ENCODE measurements at places on chromosomes 5 and 9.

DNA sequence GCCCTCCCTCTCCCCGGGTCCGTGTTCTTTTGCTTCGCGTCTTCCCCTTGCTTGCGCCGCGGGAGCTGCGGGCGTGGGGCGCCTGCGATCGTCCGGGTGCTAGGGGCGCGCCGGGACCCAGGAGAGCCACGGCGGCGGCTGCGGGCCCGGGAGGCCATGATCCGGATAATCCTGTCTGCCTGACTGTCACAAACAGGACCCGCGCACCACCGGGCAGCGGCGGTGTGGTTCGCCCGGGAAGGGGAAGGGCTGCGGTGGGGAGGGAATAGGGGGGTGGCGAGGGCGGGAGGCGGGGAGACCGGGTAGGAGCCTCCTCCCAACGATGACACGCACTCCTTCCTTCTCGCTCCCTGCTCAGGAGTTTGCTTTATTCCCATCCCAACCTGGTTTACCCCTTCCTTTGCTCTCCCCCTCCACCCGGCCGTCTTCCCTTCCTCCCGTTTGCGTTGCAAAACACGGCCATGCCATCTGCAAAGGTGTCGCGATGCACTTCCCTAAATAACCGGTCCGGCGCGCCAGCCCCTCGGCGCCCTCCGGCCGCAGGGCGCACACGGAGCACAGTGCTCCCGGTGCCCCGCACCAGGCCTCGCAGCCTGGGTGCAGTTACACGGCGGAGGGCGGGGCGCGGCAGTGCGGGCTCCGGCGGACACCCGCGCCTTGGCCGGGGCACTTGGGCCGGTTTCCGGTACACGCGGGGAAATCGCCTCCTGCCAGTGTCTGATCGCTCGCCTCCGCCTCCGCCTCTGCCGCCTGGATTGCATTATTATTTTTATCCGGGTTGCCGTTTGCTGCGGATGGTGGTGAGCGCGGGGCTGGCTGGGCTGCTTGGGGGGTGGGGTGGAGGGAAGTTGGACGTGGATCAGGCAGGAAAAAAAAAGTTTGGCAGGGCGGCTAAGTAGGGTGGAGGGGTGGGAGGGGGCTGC is 1.5 kb downstream of the SMARCA2 start:
- DNase-seq: peak; percentile 41

DNA sequence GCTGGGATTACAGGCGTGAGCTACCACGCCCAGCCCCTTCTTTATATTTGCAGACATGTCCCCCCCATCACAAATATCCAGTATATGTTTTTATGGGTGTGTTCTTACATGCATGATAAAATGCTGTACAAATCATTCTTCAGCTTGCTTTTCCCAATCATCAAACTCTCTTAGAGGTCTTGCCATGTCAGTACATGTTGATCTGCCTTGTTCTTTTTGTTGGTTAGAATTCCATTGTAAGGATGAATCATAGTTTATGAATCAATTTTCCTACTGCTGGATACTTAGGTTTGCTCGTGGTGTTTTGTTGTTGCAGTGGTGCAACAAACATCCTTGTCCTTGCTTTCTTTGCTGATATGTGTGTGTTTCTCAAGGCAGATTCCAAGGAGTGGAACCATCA is 79.9 kb upstream of the NEURL1B start:
- no peak for DNase-seq

DNA sequence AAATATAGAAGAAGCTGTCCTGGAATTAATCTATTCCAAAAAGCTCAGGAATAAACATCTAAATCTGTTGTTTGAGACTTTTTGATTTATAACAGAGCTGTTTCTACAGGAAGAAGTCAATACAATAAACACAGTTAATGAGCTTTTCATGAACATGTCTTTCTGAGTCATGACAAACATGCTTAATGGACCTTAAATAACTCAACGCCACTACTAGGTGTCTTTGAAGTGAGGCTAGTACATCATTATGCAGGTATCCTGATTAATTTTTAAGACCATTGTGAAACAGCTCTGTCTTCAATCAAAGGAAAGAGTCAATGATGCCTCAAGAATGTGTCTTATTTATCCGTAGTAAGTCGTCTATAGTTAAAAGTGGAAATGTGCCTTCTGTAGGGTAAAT is 131.6 kb downstream of the GABRB2 start:
- no peak for DNase-seq

DNA sequence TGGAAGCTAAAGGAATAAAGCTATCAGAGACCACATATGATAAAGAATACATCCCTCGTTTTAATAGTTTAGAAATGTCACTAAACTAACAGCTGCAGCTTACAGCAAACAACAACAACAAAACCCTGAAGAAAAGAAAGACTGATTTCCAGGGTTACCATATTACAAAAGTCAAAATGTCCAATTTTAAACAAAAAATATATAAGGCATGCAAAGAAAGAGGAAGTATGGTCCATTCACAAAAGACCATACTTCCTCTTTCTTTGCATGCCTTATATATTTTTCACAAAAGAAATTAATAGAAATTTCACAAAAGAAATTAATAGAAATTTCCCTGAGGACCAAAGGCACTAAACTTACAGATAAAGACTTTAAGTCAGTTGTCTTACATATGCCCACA is 354.2 kb downstream of the ARL15 start:
- no peak for DNase-seq

DNA sequence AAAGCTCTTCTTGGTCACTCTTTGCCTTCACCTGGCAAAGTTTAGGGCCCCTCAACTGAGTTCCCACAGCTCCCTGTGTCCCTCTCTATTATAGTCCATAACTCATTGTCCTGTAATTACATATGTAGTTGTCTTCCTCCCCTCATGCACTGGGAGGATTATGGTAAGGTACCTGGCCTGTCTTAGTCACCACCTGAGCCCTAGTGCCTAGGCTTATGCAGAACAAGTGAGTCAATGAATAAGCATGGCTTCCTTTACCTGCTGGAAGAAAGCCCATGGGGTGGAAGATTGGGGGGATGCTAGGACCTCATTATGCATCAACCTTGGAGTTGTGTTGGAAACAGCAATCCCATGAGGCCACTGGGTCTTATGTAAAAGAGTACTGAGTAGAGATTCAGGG is 187.7 kb upstream of the TRIM32 start:
- DNase-seq: no peak

DNA sequence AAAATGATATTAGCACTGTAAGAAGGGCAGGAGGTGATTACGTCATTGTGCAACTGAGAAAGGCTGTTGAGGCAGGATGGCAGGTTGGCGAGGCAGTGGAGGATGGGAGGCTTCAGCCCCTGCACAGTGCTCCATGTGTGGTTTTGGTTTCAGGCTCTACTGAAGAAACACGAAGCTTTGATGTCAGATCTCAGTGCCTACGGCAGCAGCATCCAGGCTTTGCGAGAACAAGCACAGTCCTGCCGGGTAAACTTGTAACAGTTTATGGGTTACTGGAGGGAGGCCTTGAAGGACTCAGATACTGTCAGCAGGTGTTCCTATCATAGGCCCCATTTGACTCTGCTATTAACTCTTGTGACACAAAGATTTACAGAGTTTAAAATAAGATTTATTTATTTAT is 35.1 kb downstream of the SPTAN1 start:
- peak; percentile 15 for DNase-seq

GRCh38 chr5:88643315-88643714 is 239.7 kb downstream of the MEF2C start:
- no peak for DNase-seq

- DNase-seq: no peak
Measured at GRCh38 chr9:123749580-123750202, 180.2 kb downstream of the DENND1A start.

DNA sequence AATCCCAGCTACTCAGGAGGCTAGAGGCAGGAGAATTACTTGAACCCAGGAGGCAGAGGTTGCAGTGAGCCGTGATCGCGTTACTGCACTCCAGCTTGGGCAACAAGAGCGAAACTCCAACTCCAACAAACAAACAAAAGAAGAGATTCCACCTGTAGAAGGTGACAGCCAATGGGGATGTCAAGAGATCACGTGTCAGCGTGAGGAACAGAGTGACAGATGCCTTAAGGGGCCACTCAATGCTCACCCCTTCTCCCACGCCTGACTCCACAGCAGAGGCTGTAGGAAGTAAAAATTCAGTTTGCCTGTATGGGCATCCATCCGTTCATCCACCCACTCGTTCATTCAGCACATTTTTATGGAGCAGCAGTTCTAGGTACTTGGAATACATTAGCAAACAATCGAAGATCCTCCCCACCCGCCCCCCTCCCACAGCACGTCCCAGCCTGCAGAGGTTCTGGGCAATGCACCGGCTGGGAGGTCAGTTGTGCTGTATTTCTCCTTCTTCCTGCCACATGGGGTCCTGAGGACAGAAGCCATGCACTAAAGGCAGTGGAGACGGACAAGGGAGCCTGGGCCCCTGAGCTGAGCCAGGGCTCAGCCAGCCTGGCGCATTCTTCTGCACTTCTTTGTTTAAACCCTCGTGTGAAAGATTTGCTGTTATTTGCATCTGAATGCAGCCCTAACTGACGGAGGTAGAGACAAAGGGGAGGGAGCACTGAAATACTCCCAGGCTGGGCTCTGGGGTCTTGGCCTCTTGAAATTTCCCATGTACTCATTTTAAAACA is 11.3 kb upstream of the RNF130 start:
- DNase-seq: no peak

GRCh38 chr5:54659700-54660131 is 142.2 kb downstream of the SNX18 start:
- DNase-seq: no peak

- no peak for DNase-seq
Measured at GRCh38 chr5:121218086-121218485, 633.6 kb upstream of the FTMT start.

DNA sequence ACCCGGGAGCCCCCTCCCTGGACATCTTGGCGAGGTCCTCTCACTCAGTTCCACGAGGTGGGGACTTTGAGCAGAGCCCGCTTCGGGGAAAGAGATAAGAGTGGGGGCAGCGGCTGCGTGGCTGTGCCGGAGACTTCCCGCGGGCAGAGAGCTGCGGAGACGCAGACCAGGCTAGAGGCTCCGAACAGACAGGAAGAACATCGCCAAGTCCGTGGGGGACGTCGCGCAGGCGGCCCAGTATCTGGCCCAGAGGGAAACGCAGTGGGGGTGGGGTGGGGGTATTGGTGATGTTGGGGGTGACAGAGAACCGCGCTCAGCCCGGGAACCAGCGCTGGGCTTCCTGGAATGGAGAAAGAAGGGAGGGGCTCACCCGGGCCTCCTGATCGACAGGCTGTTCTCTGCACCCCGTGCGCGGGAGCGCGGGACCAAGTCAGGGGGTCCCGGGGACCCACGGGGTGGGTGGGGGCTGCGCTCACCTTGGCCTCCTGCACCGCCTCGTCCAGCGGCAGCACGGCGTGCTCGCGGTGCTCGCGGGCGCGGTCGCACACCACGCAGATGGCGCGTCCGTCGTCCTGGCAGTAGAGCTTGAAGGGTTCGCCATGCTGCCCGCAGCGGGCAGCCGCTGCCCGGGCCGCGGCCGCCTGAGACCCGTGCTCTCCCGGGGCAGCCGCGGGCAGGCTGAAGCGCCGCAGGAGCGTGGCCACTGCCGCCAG is 727 bp downstream of the TRIM7 start:
- DNase-seq: no peak

DNA sequence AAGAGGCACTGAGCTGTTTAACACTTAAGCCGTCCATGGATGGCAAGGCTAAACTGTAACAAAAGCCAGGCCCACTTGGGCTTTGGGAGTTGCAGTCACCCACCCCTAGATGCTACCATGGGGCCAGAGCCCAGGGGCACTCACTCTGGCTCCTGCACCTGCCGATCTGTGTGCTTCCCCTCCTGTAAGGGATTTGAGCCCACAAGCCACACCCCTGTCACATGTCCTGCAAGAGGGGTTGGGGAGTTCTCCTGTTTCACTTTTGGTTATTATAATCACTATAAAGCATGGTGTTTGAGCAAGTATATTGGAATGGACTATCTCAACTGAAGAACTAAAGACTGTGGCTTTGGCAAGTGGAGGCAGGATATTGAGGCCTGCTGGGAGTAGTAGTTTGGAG is 14.0 kb upstream of the GPR151 start:
- no peak for DNase-seq

Data from activated CD4-positive, alpha-beta T cell treated with anti-CD3 and anti-CD28 coated beads for 24 hours (primary cell).